ENCODE measurements at places on chromosomes 16 and 17.

DNA sequence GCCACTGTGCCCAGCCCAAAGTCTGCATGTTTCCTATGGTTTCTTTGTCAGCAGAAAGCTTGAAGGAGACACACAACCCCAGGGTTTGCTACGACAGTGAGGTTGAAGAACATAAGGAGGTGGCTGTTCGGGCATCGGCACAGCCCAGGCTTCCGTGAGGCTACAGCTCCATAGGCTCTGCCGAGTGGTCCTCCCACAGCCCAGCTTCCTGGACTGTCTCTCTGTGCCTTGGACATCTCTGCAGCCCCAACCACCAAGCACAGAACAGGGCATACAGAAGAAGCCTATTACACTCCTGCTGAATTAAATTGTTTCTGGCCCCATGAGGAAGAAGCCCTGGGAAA is 3.2 kb upstream of the HAP1 start:
- no peak for DNase-seq

- no peak for DNase-seq
Measured at GRCh38 chr17:74970395-74970794, 2.2 kb downstream of the HID1 start.

GRCh38 chr16:64751906-64752305 is 370.0 kb downstream of the CDH11 start:
- DNase-seq = no peak

- no peak for DNase-seq
Measured at GRCh38 chr16:79042141-79042540, 558.4 kb downstream of the MAF start.

- no peak for DNase-seq
Measured at GRCh38 chr16:79104567-79104966, 496.0 kb downstream of the MAF start.

- no peak for DNase-seq
Measured at GRCh38 chr17:10292057-10292937, 80.5 kb downstream of the MYH13 start.

GRCh38 chr16:24996731-24997130 is 18.4 kb downstream of the ARHGAP17 start:
- no peak for DNase-seq

GRCh38 chr17:77200711-77201110 is 59.9 kb downstream of the SEC14L1 start:
- no peak for DNase-seq

Measured in germinal center (tissue), 1 donor.